Femur (tissue), 1 donor: ENCODE measurements at places on chromosomes 5 and 9.

GRCh38 chr5:78515670-78516069 is 132.9 kb downstream of the LHFPL2 start:
- DNase-seq = peak; percentile 56

- DNase-seq = no peak
Measured at GRCh38 chr9:111036946-111037345, 1.3 kb downstream of the LPAR1 start.

DNA sequence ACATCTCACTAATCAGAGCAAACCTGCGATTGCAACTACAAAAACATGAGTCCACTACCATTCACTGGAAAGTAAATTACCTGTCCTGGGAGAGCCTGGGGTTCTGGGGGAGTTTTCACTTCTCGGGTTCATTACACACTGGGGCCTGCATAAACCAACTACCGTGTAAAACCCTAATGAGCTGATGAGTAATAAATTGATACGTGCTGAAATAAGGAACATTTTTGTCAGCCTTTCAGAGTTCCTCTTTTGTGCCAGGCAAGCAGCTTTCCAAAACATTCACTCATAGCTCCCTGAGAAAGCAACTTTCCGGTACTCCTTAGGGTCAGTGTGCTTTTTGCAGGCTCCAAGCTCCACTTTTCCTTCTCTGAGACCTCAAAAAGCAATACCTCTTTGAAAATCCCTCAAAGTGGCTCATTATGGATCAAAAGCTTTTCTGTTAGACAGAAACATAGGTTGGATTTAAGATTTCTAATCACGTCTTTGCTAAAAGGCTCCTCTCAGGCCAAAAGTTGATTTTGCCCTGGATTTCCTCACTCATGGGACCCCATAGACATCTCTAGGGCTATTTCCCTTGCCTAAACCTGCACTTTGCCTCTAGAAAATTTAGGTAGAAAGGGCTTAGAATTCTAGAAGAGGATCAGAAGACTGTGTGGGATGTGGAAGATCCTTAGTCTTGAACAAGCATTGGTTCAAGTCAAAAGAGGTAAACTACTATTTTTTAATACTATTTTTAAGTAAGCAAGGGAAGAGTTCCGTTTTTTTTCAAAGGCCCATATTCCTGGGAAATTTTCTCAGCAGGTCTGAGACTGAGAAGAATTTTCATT is 74.8 kb downstream of the ST8SIA4 start:
- DNase-seq = no peak

- DNase-seq = no peak
Measured at GRCh38 chr9:136992819-136993369, 672 bp downstream of the PAXX start.

GRCh38 chr9:15121630-15122029 is 185.4 kb downstream of the TTC39B start:
- no peak for DNase-seq

- DNase-seq = no peak
Measured at GRCh38 chr5:141565826-141566570, 52.8 kb downstream of the DIAPH1 start.

DNA sequence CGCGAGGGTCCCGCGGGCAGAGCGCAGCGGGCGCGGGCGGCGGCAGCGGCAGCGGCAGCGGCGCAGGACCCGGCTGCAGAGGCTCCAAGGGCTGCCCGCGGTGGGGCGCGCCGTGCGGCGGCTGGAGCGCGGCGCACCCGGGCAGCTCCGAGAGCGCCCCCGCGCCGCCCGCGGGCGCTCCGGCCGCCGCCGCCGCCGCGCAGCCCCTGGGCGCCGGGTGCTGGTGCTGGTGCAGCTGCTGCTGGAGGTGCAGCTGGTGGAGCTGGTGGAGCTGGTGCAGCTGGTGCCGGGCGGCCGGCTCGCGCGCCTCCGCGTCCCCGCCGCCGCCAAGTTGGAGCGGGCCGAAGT is 644 bp downstream of the IER5L start:
- DNase-seq = no peak

DNA sequence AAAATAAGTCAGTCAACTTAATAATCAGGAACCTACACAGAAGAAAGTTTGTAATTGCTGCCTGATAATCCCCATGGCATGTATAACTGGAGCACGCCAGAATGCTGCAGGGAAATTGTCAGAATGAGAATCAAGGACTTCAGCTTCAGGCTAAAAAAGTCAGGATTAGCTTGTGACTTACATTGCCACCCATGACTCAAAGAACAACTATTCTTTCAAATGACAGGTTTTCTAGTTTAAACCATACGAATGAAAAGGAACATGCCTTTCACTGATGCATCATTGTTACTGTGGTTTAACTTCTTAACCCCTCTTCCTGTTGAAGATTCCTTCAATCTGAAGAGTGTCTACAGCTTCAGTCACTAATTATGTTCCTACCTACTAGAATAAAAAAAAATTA is 112.4 kb downstream of the ISL1 start:
- no peak for DNase-seq

- DNase-seq = no peak
Measured at GRCh38 chr9:35998333-35998732, 38.4 kb upstream of the RECK start.

GRCh38 chr5:52656569-52657246 is 131.0 kb upstream of the ITGA1 start:
- DNase-seq = no peak

GRCh38 chr5:78190402-78190801 is 104.1 kb downstream of the AP3B1 start:
- no peak for DNase-seq

GRCh38 chr9:137812356-137813023 is 65.1 kb upstream of the CACNA1B start:
- DNase-seq = no peak

- DNase-seq = peak; percentile 57
Measured at GRCh38 chr9:36748322-36748899, 175.7 kb downstream of the MELK start.

- DNase-seq = peak; percentile 15
Measured at GRCh38 chr9:133989625-133990365, 2.3 kb downstream of the VAV2 start.

DNA sequence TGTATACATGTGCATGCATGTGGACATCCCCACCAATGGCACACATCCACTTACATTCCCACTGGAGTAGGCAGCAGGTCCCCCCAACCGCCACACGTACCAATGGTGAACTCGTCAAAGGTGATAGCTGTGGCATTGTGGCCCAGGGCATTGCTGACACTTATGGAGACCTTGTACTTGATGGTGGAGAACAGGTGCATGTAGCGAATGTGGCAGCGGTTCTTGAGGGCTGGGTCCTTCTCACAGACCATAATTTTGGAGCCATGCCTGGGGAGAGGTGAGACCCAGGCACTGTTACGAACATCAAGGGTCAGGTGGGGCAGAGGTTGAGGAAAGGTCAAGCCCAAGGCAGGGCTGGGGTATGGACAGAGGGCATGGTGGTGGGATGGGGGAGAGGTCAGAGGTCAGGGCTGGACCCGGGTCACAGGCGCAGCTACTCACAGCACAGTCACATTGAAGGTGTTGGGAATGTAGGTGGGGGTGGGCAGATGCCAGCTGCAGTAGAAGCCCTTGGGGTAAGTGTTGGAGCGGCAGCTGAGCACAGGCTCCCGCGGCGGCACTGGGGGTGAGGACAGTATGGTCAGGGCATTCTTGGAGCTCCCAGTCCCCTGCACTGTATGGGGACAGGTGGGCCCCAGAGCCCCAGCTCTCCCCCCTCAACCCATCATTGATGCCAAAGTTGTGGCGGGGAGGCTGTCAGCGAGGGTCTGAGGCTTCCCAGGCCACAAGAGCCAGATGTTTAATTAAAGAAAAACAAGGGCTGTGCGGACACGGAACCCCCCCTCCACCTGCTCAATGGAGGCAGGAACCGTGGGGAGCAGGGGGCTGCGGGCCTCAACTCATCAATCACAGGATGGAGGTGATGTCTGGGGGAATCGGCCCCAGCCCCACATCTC is 31.9 kb downstream of the CNTFR start:
- no peak for DNase-seq

- DNase-seq = no peak
Measured at GRCh38 chr5:171980792-171981191, 25.6 kb downstream of the FBXW11 start.

GRCh38 chr9:97299809-97300414 is 7.5 kb upstream of the CCDC180 start:
- DNase-seq = no peak

- no peak for DNase-seq
Measured at GRCh38 chr9:100066539-100066938, 32.3 kb downstream of the ERP44 start.

DNA sequence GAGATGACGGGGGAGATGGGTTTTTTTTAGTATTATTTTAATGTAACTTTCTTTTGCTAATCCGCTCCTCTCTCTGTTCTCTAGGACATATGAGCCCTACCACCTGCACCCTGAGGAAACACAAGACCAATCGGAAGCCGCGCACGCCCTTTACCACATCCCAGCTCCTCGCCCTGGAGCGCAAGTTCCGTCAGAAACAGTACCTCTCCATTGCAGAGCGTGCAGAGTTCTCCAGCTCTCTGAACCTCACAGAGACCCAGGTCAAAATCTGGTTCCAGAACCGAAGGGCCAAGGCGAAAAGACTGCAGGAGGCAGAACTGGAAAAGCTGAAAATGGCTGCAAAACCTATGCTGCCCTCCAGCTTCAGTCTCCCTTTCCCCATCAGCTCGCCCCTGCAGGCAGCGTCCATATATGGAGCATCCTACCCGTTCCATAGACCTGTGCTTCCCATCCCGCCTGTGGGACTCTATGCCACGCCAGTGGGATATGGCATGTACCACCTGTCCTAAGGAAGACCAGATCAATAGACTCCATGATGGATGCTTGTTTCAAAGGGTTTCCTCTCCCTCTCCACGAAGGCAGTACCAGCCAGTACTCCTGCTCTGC is 4.8 kb downstream of the MSX2 start:
- DNase-seq = no peak

- DNase-seq = no peak
Measured at GRCh38 chr9:21669701-21670100, 132.7 kb upstream of the MTAP start.

DNA sequence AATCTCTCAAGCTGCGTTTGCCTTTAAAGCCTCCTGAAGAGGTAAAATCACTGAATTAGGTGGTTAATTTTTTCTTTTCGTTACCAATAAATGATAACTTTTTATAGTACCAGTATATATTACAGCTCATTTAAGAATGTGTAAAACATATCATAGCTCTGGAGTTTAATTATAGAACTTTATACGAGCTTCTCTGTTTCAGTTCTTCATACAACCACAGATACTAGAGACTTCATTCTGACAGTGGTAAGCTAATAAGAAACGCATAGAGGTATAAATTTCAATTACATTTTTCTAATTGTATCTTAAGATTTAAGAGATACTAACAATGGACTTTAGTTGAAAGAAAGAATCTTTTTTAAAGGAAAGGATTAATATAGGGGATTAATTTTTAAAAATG is 73.9 kb downstream of the PBX3 start:
- no peak for DNase-seq

DNA sequence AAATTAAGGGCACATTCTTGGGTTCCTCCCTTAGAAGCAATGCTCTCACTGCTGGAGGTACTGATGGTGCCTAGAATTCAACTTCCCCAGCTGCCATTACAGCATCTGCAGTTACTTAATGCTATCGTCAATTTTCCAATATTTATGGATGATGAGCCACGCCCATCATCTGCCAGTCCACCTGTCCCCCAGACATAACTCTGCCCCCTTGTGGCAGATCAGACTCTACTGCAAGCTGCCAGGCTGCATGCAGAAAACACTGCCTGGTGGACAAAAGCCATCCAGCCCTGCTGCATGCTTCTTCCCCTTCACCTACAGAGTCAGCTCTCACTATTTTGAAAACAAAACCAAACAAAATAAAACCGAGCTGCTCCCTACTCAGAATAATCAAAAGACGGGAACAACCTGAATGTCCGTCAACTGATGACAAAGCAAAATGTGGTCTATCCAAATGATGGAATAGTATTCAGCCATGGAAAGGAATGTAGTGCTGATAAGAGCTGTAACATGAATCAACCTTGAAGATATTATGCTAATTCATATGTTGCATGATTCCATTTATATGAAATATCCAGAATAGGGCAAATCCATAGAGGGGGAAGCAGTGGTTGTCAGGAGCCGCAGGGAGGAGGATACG is 66.4 kb downstream of the RETREG1 start:
- no peak for DNase-seq

GRCh38 chr9:8244505-8245092 is 445.0 kb upstream of the DMAC1 start:
- DNase-seq = no peak

DNA sequence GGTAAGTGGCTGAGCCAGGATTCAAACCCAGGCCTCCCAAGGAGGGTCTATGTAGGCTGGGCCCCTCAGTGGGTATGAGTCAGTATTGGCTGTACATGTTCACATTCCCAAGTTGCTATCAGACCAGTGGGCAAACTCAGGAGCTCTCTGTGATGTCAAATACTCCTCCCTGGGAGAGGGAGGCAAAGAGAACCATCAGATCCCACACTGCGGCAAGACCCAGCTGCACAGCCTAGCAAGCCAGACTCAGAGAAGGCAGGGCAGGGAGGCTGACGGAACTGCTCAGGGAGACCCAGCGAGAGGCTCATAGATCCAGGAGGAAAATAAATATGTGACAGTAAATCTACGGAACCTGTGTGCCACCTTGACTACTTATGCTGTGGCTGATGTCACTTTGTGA is 42.6 kb upstream of the SAP30L start:
- no peak for DNase-seq

GRCh38 chr5:180832638-180833068 is 28.4 kb downstream of the ZFP62 start:
- DNase-seq = no peak

DNA sequence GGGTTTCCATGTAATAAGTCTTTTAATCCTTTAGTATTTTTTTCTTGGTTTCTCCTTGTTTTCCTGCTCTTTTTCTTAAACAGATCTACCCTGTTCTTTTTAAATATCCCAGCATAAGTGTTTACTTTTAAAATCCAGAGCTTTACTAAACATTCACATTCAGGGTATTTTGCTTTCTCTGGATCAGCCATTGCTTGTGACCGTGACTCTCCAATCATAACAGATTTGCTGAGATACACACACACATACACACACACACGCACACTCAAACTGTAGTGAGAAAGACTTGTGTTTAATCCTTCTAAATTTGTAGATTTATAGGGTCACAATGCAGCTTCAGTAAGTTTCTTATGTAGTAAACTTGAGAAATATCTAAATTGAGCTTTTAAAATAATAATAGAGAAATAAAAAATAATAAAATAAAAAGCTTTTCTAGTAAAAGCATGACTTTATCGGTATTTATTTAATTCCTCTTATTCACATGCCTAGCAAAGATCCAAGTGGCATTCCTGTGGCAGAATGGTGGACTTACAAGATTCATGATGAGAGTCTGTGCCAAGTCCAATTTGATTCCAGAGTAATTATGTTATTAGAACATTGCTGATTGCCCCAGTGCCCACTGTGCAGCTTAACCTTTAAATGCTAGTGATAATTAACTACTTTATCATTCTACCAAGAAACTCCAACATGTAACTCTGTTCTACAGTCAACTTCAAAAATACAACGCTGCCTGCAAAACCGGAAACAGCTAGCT is 129.0 kb downstream of the TLE4 start:
- no peak for DNase-seq
